Activated naive CD4-positive, alpha-beta T cell treated with anti-CD3 and anti-CD28 coated beads, Interleukin-2, amount 50 U/mL, for 72 hours (primary cell): ENCODE measurements at places on chromosomes 5 and 9. TPM values are rescaled to one million over a fixed set of nuclear protein-coding genes. Genes with fewer than 3 reads are reported as not detected.

Gene HIGD2A
- 154 TPM for total RNA-seq

Gene FAXDC2
- not detected for total RNA-seq

Gene SEMA6A
- 0.18 TPM for total RNA-seq

DNA sequence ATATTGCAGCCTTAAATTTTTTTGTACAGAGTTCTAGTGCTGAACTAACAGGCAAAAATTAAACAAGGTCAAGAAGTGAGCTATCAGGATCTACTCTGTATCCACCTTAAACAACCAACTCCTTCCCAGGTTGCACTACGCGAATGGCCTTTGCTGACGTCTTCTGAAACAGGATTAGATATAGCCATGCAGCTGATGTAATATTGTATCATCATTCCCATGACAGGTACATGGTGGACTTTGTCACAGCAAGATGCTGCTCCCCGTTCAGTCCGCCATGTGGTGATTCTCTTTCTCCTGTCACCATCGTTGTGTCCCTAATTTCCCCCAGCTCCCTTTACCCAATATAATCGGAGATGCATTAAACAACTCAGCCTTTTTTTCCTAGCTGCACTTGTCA is 328.9 kb downstream of the DEPDC1B start:
- no peak for DNase-seq

- no peak for DNase-seq
Observed at GRCh38 chr5:82564963-82565362, 286.8 kb upstream of the RPS23 start.

DNA sequence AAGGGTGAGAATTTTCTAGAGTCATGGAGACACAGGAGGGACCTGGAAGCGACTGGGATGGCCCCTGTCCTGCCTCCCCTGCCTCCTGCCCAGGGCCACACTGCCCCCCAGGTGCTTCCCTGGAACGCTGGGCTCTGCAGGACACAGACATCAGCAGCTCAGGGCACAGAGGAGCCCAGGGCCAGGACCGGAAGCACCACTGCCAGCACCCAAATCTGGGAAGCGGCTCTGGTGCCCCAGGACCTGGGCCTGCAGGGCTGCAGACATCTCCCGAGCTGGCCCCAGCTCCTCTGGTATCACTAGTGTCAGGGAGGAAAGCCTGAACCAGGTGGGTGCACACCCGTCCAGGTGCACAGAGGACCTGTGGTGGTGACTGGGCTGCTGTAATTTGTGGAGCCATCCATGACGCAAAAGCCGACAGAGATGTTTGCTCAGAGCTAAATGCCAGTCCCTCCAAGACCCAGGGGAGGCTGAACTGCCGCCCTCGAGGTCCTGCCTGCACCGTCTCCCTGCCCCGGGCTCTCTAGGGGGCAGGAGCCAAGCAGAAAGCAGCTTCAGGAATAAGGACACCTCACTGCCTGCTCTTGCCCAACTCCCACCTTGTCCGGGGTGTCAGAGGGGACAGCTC is 46.0 kb upstream of the SIMC1 start:
- peak; percentile 51 for DNase-seq
